ENCODE measurements at places on chromosomes 3 and 15.

- DNase-seq = no peak
These were observed 61.2 kb upstream of the FLNB start for GRCh38 chr3:57946970-57947381.

GRCh38 chr3:1969281-1969680 is 129.4 kb upstream of the CNTN4 start:
- DNase-seq = no peak

- no peak for DNase-seq
These were observed 53.4 kb downstream of the USP13 start for GRCh38 chr3:179706233-179706632.

- DNase-seq = no peak
These were observed 58.0 kb upstream of the FURIN start for GRCh38 chr15:90810354-90810753.

Measured in OCI-M1 (cell line).